ENCODE measurements at places on chromosomes 13 and 19.

DNA sequence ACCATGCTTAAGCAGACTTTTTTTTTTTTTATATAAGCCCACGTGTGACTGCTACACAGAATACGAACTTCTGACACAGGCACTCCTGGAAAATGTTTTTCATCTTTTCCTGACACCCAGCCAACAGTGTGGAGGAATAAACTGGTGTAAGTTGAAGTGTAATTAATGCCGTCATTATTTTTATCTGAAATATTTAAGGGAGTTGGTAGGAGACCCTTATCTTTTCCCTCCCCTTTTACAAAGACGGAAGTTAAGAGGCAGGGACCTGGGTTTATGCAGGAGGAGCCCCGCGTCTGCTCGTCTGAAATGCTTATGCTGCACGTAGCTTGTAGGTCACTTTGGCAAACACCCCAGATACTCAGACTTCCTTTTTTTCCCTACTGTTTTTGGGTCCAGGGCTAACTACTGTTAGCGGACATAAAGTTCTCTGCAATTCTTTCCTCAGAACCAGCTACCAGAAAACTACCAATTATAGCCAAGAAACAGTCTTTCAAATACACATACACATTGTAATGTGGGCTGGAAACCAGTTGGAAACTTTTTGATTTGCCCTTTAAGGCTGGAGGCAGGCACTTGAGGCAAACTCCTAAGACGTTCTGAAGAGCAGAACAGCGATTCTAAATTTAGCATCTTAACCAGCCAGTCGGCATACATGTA lies 50.8 kb downstream of the EFNB2 start:
- no peak for DNase-seq

- peak; percentile 96 for DNase-seq
Observed at GRCh38 chr19:50415661-50416033, 3.1 kb upstream of the SPIB start.

DNA sequence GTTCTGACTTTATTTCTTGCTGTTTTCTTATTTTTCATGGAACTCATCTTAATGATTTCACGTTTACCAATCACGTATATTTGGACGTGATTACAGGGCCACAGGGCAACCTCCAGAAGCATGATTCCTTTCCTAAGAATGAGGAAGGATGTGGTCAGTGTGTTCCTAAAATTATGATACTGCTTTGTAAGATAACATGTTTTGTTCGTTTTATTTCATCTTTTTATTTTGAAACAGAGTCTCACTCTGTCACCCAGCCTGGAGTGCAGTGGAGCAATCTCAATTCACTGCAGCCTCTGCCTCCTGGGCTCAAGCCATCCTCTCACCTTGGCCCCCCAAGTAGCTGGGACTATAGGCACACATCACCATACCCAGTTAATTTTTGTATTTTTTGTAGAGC lies 24.8 kb upstream of the LAIR1 start:
- DNase-seq: no peak

GRCh38 chr19:56211718-56212117 lies 9.6 kb downstream of the ZSCAN5C start:
- DNase-seq: no peak

Data from GM10248 (cell line).